Stimulated activated CD4-positive, alpha-beta T cell treated with anti-CD3 and anti-CD28 coated beads, Interleukin-1b, Interleukin-23, amount 100 ng/mL, for 4 hours (primary cell): ENCODE measurements at places on chromosomes 12 and 14.

GRCh38 chr14:70118064-70118463 lies 70.7 kb downstream of the SLC8A3 start:
- DNase-seq = no peak

- DNase-seq = no peak
Observed at GRCh38 chr14:32491416-32492016, 162.4 kb downstream of the AKAP6 start.

- no peak for DNase-seq
Observed at GRCh38 chr12:70724444-70724843, 87.2 kb upstream of the PTPRB start.

DNA sequence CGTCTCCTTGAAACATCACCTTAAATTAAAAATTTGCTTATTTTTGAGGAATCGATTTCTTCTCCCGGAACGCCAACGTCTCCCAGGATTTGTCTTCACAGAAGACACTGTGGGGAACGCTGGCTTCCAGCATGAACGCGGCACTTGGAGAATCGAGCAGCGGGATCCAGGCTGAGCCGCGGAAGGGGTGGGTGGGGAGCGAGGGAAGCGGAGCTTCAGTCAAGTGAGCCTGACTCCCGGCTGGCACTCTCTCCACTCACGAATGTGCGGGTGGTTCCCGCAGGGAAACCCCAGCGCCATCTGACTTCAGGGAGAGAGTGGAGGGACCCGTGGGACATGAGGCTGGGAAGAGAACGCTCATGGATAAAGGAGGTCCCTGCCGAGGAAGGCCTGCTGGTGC lies 506.0 kb upstream of the TMEM132C start:
- no peak for DNase-seq

DNA sequence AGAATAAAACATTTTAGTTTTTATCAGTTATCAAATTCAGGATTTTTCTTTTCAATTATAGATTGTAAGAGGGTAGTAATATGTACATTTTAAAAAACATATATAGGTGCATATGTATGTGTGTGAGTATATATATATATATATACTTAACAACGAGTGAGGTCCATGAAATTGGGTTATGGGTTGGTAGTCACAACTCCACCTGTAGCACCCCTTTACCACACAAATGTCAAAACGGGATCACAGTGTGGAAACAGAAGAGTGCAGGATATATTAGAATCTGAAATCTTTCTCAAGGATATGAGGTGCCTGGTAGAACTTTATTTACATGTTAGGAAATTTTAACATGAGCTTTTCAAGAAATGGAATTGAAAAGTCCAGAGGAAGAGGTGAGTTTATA lies 31.3 kb downstream of the MIA2 start:
- DNase-seq = no peak

GRCh38 chr12:76713130-76713529 lies 50.8 kb upstream of the ZDHHC17 start:
- no peak for DNase-seq

DNA sequence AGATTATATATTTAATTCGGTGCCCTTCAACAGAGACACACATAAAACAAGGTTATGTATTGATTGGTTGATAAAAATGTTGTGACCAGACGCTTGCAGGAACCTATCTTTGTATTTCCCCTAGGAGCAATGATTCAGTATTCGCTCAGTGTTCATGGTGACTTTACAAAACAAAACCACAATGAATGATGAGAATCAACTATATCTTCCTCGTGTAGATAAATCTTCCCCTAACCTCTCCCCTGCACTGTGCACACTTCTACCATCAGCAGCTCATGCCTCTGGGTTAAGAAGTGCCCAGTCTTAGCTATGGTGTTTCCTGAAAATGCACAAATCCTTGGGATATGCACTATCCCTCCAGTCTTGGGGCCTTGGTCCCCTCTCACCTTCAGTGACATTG lies 16.3 kb downstream of the RIN3 start:
- no peak for DNase-seq

GRCh38 chr14:77965919-77966435 lies 166.1 kb downstream of the ADCK1 start:
- DNase-seq = no peak

DNA sequence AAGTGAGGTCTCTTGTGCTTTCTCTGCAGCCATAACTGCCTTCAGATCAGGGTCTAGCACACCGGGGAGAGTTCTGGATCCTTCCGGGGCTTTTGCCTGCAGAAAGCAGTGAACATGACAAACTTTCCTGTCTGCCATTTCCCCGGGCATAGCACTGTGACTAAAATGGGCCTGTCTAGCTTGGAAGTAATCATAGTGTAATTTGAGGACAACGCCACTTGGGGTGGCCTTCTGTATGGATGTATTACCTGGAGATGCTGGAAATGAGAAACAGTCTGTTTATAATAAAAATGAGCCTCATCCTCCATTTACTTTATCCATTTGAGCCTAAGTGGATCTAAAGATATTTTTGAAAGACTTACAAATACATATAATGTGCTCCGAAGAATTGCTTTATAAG lies 453.7 kb downstream of the VRK1 start:
- no peak for DNase-seq

GRCh38 chr14:99266181-99267178 lies 5.5 kb downstream of the BCL11B start:
- DNase-seq = peak; percentile 86

DNA sequence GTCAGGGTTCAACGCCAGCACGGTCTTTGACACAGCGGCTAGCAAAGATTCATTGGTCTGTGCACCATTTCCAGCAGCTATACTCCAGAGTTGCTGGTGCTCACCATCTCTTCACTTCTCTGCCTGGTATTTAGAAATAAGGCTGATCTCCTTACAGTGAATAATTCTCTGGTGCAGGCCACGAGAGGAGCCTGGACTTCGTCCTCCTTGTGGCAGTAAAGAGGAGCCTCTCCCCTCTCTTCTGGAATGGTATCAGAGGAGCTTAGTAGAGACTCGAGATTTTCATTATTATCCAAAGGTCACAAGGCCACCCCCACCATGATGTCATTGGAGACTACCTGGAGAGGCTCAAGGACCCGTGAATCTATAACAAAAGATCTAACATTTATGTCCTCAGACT lies 30.8 kb upstream of the BCL2L14 start:
- DNase-seq = no peak

GRCh38 chr14:89408907-89409700 lies 7.9 kb downstream of the FOXN3 start:
- DNase-seq = no peak

GRCh38 chr14:89394972-89395371 lies 22.1 kb downstream of the FOXN3 start:
- no peak for DNase-seq

DNA sequence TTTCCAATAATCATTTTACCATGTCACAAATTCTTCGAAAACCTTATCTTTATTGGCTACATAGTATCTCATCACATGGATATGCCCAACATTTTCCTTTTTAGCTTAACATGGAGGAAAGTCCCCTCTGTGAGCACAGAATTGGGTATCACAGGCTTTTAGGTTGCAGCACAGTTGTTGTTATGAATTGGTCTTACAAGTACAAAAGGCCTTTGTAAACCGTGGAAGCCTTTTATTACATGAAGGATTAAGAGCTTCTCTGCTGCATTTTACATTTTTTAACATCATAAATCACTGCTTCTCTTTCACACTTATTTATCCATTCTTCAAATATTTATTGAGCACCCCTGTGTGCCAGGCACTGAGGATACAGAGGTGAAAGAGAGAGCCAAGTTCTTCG lies 26.2 kb downstream of the UBE3B start:
- no peak for DNase-seq

- DNase-seq = no peak
Observed at GRCh38 chr12:92010853-92011701, 134.6 kb downstream of the BTG1 start.

DNA sequence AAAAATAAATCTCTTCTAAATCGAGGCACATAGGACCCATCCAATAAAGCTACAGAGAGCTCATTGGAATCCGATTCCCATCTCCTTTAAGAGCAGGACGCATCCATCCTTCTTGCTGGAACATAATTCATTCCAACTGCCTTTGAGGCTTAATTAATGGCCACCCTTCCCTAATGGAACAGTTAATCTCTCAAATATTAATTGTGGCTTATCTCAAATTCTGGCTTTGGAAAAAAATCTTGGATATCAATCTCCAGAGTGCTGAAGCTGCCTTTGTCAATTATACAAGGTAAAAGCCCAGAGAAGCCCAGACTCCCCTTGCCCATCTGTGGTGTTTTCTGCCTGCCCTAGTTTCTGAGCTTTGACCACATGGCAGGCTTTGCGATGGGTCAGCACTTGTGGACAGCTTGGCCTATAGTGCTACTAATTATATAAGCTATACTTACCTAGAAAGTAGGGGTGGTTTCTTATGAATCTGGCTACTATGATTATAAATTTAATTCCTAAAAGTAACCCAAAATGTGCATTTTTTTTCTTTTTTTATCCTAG lies 246.3 kb downstream of the NUAK1 start:
- DNase-seq = no peak

- DNase-seq = no peak
Observed at GRCh38 chr14:77286576-77286975, 15.6 kb upstream of the NGB start.

- DNase-seq = no peak
Observed at GRCh38 chr12:97756066-97756666, 293.6 kb downstream of the RMST start.

DNA sequence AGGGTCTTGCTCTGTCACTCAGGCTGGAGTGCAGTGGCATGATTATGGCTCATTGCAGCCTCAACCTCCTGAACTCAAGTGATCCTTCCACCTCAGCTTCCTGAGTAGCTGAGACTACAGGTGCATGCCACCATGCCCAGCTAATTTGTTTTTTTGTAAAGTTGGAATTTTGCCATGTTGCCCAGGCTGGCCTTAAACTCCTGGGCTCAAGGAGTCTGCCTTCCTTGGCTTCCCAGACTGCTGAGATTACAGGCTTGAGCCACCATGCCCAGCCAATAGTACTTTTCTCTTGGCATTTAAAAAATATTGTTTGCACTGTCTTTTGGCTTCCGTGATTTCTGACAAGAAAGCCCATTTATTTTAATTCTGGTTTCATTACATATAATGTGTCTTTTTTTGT lies 61.3 kb downstream of the DIP2B start:
- DNase-seq = no peak

GRCh38 chr12:12086362-12086761 lies 15.6 kb downstream of the BCL2L14 start:
- DNase-seq = no peak

GRCh38 chr12:68984796-68985573 lies 52.0 kb upstream of the CPM start:
- no peak for DNase-seq

GRCh38 chr12:46590991-46591703 lies 218.6 kb upstream of the SLC38A2 start:
- no peak for DNase-seq

DNA sequence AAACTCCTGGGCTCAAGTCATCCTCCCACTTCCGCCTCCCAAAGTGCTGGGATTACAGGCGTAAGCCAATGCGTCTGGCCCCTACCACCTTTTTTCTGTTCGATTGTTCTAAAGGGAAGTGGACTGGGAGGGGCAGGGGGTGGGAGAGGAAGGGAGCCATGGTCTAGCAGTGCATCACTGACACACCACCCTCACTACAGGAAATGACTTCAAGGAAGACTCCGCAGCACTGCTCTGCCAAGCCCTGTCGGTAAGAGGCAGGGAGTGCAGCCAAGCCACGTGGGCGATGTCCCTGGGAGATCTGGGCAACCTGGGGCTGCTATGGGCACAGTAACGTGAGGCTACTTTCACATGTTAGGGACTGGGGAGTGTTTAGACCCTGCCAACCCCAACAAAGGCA lies 18.0 kb downstream of the LRRC74A start:
- peak; percentile 35 for DNase-seq

GRCh38 chr14:68458840-68459469 lies 333.9 kb downstream of the ZFP36L1 start:
- no peak for DNase-seq

- DNase-seq = peak; percentile 52
Observed at GRCh38 chr12:68932961-68933893, at the start of gene CPM. Gene CPM, minus strand, starts transcription at chr12:68933171. Its CDS starts 334 bp downstream, at chr12:68932837.

DNA sequence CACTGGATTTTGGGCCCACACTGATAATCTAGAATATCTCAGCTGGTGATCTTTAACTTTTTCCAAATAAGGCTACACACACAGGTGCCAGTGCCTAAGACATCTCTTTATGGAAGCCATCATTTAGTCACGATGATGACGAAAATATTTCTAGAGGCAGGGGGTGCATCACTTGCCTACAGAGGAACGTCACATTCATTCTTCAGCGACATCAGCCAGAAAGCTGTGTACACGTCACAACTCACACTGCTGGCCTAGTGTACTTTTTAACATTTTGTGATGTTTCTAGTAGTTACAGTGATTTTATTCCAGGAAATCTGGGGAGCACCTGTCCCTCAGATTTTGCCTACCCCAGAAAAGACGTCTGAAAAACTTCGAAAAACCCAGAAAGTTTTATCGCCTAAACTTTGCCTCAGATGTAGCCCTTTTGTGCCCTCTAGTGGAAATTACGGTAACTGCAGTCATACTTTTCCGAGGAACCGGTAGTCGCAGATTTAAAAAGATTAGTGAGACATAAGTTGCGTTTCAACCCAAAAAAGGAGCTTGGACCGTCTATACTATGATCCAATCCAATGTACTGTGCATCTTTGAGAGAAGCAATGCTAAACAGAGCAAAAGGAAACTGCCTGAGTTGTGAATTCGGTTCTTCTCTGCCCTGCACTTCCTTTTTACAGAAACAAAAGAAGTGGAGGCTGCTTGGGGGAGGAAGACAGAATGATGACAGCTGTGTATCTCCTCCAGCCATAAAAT lies 64.3 kb upstream of the STON2 start:
- DNase-seq = no peak

- DNase-seq = no peak
Observed at GRCh38 chr14:90924621-90925340, 108.6 kb upstream of the TTC7B start.

- no peak for DNase-seq
Observed at GRCh38 chr12:6336889-6337853, 4.7 kb downstream of the TNFRSF1A start.

- no peak for DNase-seq
Observed at GRCh38 chr12:128843538-128843937, 9.7 kb upstream of the GLT1D1 start.

GRCh38 chr12:84842406-84843013 lies 70.1 kb downstream of the SLC6A15 start:
- no peak for DNase-seq
